KG1 (cell line): ENCODE measurements at places on chromosomes 3 and 15.

DNA sequence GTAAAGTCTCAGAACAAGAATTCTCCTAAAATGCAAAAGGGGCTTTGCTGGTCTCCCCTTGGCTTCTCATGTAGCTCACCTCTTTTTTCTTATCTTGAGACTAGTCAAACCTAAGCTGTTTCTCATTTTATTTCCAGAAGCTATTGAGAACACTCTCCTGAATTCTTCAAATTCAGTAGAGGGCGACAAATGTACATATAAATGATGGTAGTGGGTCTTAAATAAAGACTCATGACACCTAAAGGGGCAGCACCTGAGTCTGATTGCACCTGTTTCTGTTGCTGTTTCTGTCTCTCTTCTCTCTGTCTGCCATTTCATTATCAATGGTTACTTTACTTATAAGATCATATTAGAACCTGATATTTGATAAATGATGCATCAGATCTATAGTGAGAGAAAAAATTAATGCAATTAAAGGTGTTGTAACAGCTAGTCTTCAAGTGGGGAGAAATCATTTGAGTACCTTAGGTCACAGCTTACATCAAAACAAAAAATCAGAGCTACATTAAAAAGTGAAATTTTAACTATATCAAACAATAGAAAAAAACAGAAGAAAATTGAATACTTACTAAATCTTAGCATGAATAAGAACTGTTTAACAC lies 7.0 kb downstream of the ADIPOQ start:
- no peak for DNase-seq

DNA sequence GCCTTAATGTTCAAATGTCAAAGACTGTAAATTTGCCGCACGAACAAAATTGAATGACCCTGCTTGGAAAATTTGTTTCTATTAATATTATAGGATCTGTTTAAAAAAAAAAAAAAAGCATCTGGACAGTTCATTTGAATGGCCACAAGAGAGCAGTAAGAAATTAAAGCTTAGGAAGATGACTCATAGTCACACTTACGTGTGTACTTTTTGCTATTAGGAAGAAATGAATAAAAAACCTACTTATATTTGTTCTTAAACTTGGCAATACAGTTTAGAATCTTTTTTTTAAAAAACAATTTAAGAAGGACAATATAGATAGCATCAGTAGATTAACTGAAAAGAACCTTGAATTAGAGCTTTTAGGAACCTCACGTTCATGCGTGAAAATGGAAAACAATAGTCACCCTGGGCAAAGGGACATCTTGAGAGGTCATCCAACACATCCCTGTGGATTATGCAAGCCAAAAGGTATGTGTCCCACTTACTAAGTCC lies 621.8 kb downstream of the MECOM start:
- DNase-seq = no peak

GRCh38 chr3:128143496-128143895 lies 9.8 kb upstream of the EEFSEC start:
- DNase-seq = no peak

- DNase-seq = no peak
Observed at GRCh38 chr15:82393671-82394070, 35.9 kb upstream of the GOLGA6L9 start.

DNA sequence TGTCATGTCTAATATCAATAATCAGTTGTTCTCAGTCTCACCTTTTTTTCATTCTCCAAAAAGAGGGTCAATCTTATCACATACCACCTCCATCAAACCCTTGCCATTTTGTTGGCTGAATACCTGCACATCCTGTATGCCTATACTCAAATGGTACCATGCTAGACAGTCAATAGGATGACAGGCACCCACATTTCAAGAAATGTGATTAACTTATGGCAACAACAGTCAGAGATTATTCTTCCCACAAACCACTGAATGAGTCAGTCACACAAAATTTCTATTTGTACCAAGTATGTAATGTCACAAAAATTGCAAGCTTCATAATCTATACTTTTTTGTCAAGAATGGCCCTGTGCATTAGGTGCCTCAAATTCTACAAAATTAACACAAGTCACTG lies 5.1 kb upstream of the SLC27A2 start:
- DNase-seq = no peak
